ENCODE measurements at places on chromosomes 5 and 9.

GRCh38 chr5:176151281-176151680 is 86.9 kb upstream of the SIMC1 start:
- DNase-seq, result no peak

DNA sequence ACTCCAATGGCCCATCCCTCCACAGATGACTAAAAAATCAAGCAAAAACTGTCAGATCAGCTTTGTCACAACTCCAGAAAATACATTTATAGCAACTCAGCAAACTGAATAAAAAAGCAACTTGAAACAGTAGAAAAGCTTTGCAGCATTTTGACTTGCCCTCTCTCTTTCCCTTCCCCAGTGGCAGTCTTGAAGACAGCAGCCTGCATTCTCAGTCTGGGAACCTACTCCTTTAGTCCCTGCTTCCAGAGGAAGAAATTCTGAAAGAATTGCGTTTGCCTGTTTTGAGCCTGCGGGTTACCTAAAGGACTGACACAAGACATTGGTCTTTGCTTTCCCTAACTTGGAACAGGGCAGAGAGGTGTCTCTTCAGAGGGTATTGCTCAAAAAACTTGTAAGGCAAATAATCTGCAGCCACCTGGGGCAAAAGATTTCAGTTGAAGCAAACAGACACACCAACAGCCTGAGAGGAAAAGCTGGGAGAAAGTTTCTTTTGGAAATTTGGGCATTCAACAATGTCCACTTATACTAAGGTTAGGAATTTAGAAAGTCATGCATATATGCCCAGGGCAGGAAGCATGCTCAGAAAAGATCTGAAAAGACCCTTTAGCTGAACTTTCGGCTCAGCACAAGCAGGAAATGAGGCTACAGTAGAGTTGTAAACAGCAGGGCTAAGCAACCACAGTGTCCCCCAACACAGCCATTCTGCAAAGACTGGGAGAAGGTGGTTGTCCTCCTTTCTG is 15.2 kb upstream of the SLC35D2 start:
- no peak for DNase-seq

DNA sequence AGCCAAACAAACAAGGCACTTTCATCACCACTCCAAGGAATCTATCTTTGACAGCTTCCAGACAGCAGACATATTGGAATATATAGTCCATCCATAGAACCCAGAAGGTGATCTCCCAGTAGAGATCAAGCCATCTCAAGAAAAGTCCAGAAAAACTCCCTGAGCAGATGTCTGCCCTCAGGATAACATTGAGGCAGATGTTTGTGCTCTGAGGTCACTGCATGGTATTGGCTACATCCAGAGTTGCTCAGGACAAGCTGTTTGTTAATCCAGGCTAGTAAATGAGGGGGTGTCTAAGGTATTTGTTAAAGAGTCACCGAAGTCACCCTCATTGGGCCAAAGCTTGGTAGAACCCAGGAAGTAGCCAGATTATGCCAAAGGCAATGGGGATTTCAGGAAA is 556.3 kb upstream of the KLF4 start:
- DNase-seq, result no peak

DNA sequence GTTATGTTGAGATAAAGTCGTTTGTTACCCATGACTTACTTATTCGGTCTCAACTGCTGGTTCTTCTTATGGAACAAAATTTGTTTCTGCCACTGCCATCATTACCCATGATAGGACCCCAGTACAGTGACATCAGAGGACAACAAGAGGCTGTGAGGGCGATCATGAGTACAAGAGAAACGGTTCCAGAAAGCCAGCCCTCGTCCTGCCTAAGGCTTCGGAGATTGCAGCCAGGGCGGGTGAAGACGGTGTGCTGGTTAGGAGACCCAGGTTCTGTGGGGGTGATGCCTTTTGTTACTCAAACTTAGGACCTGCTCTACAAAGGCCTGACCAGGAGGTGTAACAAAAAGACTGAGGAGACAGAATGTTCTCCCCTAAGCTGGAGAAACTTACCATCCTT is 10.9 kb downstream of the FYB1 start:
- DNase-seq, result no peak

- no peak for DNase-seq
Observed at GRCh38 chr9:37034938-37035647, 1.0 kb upstream of the PAX5 start.

- no peak for DNase-seq
Observed at GRCh38 chr5:148856009-148856367, 29.6 kb downstream of the ADRB2 start.

DNA sequence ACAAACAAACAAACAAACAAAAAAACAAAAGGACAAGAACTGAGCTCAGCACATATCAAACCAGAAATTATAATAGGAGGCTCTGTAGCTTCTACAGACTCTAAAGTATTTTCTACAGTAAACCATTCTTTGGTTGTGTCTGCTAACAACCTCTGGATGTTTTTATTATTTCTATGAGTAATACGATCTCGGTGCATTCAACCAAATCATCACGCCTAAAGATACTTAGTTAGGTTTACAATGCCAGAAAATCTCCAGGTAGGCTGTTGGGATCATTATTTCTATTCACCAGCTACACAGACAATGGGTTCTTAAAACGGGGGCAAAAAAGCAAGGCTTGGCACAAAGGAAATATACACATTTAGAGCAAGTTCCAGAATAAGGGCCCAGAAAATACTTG is 41.6 kb upstream of the ALDOB start:
- DNase-seq, result no peak

DNA sequence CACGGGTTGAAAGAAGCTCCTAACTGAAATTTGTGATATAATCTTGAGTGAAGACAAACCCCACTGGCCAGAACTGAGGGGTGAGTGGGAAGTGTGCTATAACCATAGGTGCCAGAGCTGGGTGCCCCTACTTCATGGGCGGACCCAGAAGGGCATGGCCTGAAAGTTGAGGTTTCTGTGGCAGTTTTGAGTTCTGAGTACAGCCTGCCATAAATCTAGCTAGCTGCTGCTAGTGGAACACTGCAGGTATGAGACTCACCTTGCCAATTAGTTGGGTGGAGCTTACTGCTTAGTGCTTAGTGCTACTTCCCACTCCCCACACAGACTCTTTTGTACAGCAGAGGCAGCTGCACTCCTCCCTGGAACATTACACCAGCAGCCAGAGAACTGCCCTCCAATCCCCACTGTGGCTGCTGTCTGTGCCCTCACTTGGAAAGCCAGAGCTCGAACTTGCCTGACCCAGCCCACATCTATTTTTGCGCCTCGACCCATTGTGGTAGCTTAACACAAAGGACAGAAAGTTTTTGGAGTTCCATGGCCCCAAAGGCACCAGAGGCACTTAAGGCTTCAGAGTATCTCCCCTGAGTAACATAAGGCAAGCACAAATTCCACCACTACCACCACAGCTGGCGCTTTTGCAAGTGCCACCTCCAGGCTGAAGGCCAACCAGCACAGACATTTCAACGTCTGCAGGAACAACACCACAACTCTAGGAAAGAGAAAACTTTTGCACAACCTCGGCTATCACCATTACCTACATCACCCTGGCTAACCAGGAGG is 27.1 kb upstream of the PTGER4 start:
- no peak for DNase-seq

DNA sequence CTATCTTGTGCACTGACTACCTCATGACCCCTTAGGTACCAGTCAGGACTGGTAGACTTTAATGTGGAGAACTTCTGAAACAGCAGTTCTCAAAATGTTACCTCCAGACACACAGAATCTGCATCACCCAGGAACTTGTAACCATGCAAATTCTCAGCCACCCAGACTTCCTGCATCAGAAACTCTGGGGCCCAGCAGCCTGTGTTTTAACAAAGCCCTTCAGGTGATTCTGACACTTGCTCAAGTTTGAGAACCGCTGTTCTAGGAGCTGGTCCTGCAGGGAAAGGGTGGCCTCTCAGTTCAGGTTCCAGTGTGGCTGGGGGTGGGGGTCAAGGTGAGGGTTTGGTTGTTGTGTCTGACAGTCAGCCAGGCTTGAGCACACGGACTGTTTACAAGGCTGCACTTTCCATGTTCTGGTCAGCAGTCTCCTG is 28.4 kb downstream of the ZFP62 start:
- no peak for DNase-seq

Measured in RKO (cell line).